Activated B cell treated with CpG ODN at 0.5 μM for 24 hours (primary cell): ENCODE measurements at places on chromosomes 5 and 9. TPM values are rescaled to one million over a fixed set of nuclear protein-coding genes. Genes with fewer than 3 reads are reported as not detected.

- no peak overlapping the region for H3K4me3 ChIP-seq
- H3K36me3 ChIP-seq, result no peaks in the 10 kb centered on the region
- no peak overlapping the region for H3K27ac ChIP-seq
- no peaks in the 10 kb centered on the region for H3K4me1 ChIP-seq
- DNase-seq, result no peak
- H3K27me3 ChIP-seq, result peaks cover 26% of the 10 kb centered on the region
Observed at GRCh38 chr9:131776473-131776872, 36.6 kb upstream of the RAPGEF1 start.

DNA sequence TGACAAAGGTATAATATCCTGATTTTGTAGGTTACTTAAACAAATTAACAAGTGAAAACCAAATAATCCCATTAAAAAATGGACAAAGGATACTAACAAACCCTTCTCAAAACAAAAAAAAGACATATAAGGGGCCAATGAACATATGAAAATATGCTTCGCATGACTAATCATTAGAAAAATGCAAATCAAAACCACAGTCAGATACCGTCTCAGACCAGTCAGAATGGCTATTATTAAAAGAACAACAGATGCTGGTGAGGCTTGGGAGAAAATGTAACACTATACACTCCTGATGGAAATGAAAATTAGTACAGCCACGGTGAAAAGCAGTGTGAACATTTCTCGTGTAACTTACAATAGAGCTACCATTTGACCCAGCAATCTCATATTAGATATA, 1542.2 kb upstream of the CDH9 start:
- H3K27me3 ChIP-seq, result no peaks in the 10 kb centered on the region
- no peak for DNase-seq
- no peak overlapping the region for H3K4me3 ChIP-seq
- no peaks in the 10 kb centered on the region for H3K36me3 ChIP-seq
- H3K4me1 ChIP-seq, result no peaks in the 10 kb centered on the region

DNA sequence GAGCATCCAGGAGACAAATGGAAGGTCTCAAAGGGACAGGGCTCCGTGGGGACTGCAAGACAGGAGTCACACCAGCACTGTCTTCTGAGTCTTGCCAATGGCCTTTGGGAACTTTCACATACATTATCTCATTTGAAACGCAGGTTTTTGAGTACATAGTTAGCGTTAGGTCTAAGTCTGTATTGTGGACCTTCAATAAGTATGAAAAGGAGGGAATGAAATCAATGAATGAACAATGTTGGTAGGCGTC, 442 bp upstream of the DCTN4 start:
- H3K4me3 ChIP-seq, result no peak overlapping the region
- H3K36me3 ChIP-seq, result peaks cover 23% of the 10 kb centered on the region
- H3K4me1 ChIP-seq, result peaks cover 16% of the 10 kb centered on the region
- H3K27ac ChIP-seq, result no peak overlapping the region
- peaks cover 9% of the 10 kb centered on the region for H3K27me3 ChIP-seq

GRCh38 chr9:96318921-96319565, 17.1 kb upstream of the HSD17B3 start:
- no peak overlapping the region for H3K4me3 ChIP-seq
- H3K4me1 ChIP-seq, result no peaks in the 10 kb centered on the region
- no peaks in the 10 kb centered on the region for H3K36me3 ChIP-seq

DNA sequence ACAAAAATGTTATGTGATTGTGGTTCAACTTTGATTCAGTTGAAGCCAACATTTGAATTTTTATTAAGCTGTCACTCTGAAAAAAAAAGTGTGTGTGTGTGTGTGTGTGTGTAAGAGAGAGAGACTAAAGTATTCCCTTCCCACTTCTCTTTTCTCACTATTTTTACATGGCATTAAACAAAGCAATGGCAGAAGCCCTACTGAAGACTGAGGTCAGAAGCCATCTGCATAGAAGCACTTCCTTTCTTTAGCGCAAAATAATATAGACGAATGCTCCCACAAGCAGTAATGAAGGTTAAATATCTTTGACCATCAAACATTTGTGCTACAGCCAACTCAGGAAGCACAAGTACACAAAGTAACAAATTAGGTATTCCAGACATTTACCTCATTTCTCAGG, 540.5 kb downstream of the KCTD16 start:
- no peak for DNase-seq
- H3K27me3 ChIP-seq, result no peaks in the 10 kb centered on the region
- no peaks in the 10 kb centered on the region for H3K36me3 ChIP-seq

DNA sequence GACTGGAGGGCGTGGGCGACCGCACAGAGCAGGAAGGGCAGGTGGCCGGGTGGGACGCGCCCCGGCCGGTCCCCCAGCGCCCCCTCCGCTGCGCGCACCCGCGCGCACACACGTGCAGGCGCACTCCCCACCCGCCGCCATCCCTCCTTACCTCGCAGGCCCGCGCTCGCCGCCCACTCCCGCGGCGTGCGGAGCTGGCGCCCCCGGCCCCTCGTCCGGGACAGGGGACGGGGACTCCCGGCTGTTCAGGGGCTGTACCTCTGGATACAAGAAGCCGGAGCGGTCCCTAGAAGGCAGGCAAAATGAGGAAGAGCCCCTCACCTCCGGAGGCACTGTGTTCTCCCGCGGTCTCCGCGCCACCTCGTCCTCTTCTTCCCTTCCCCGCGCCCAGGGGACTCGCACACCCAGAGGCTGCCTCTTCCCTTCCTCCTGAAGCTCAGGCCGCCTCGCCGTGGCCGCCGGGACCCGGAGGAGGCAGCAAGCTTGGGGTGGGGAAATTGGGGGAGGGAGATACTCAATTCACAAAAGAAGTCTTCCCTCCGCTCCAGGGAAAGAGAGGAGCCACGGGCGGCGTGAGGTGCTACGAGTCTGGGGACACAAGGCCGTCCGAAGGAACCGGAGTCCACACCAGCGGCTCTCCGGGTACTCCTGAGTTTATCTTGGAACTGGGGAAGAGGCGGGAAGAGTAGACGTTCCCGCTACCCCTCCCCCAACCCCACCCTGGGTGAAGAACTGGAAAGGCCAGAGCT, 1.4 kb upstream of the GABRB2 start:
- peaks cover 23% of the 10 kb centered on the region for H3K4me1 ChIP-seq
- DNase-seq, result no peak
- H3K27me3 ChIP-seq, result peaks cover 52% of the 10 kb centered on the region
- H3K36me3 ChIP-seq, result no peaks in the 10 kb centered on the region
- H3K27ac ChIP-seq, result no peak overlapping the region

DNA sequence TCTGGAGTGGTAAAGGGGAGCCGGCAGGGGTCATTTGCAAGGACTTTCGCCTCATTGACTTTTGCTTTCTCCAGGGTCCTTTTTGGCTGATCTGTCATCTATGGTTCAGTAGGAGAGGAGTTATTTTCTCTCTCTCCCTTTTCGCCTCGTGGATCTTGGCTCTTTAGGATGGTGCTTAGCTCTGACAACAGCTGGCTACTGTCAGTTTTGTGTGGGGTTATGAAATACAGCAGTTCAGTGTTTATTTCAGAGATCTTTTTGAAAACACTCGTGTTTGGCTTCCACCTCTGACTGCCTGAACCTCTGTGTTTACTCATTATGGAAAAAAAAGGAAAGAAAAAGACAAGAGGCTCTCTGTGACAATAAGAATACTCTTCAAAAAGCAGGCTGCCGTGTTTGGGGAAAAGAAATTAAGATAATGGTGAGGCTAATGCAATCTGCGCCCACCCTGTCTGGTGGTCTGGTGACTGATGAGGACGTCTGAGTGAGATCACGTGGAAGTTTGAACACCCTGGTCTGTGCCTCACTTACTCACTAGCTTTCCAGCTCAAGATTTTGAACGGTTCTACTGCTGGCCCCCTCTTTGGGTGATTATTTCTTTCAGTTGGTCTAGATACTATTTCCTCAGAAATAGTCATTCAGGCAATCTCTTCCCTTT, 567.7 kb downstream of the CAAP1 start:
- no peaks in the 10 kb centered on the region for H3K4me1 ChIP-seq
- H3K27me3 ChIP-seq, result no peaks in the 10 kb centered on the region
- H3K4me3 ChIP-seq, result no peak overlapping the region

DNA sequence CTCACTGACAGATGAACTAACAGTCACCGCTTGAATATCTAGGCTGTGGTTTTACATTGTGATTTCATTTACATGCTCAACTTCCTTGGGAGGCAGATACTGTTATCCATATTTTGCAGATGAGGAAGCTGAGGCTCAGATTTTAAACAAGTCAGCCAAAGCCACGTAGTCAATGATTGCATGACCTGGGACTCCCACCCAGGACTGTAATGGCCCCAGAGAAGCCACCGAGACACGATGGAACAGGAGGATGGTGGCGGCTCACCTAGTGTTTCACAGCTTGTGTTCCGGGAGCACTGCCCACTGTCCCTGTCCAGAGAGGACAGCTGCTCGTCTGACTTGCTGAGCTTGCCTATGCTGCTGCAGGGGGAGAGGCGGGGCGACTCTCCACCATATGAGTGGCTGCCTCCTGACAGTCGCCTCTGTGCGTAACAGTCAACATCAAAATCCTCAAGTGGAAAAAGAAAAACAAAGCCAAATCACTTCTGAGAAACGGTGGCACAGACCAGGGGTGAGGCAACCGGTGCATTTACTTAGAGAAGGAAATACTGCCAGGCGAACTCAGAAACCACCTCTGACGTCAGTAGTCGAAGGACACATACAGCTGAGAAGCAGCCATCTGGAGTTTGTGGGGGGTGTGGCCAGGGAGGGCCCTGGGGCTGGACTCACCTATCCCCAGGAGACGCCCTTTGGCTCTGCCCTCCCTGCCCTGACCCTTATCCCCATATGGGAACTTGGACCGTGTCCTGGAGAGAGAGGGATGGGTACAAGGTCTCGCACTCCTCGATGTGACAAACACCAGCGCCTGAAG, 82.5 kb downstream of the PRRT1B start:
- peak overlapping the region; percentile 74 for H3K4me3 ChIP-seq
- no peaks in the 10 kb centered on the region for H3K27me3 ChIP-seq
- peaks cover 82% of the 10 kb centered on the region for H3K36me3 ChIP-seq
- H3K27ac ChIP-seq, result peak overlapping the region; percentile 93
- peaks cover 71% of the 10 kb centered on the region for H3K4me1 ChIP-seq
- DNase-seq, result peak; percentile 55

GRCh38 chr5:6920628-6921256, 207.5 kb downstream of the TENT4A start:
- no peak overlapping the region for H3K27ac ChIP-seq
- no peaks in the 10 kb centered on the region for H3K4me1 ChIP-seq
- DNase-seq, result no peak
- H3K36me3 ChIP-seq, result no peaks in the 10 kb centered on the region
- H3K4me3 ChIP-seq, result no peak overlapping the region

DNA sequence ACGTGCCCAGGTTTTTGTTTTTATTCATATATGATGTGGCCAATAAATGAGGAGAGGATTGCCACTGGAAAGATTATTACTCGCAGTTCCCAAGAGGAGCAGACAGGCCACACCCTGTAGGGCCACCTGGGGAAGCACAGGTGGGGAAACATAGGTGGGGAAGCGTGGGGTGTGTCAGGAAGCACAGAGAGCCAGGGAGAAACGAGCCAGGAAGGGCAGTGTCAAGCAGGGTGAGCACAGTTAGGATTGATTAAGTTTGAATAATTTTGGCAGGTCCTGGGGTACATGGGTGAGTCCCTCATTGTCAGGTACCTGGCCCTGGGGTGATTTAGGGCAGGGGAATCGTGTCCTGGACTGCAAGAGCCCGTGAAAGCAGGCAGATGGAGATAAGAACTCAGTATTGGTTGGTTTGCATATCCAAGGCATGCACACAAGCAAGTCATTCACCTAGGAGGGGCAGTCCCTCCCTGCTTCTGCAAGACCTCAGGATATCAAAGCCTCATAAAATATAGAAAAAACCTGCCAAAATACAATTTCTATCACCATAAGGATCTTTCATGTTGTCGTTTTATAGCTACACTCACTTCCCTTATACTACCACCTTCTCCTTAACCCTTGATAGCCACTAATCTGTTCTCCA, 22.4 kb downstream of the MVB12B start:
- no peak for DNase-seq
- H3K27me3 ChIP-seq, result peaks cover 19% of the 10 kb centered on the region
- H3K4me3 ChIP-seq, result no peak overlapping the region
- peaks cover 2% of the 10 kb centered on the region for H3K36me3 ChIP-seq

GRCh38 chr9:79470954-79471353, 100.8 kb upstream of the TLE4 start:
- no peaks in the 10 kb centered on the region for H3K36me3 ChIP-seq
- H3K4me1 ChIP-seq, result no peaks in the 10 kb centered on the region
- no peak overlapping the region for H3K27ac ChIP-seq
- H3K4me3 ChIP-seq, result no peak overlapping the region
- no peak for DNase-seq

GRCh38 chr9:90307891-90308290, 334.7 kb downstream of the DIRAS2 start:
- no peaks in the 10 kb centered on the region for H3K36me3 ChIP-seq
- H3K27ac ChIP-seq, result no peak overlapping the region
- H3K27me3 ChIP-seq, result peaks cover 10% of the 10 kb centered on the region
- no peak overlapping the region for H3K4me3 ChIP-seq
- H3K4me1 ChIP-seq, result no peaks in the 10 kb centered on the region

- peaks cover 62% of the 10 kb centered on the region for H3K4me1 ChIP-seq
- H3K27ac ChIP-seq, result no peak within 1 kb of the TSS
- no peak for DNase-seq
- no peaks in the 10 kb centered on the region for H3K36me3 ChIP-seq
- H3K27me3 ChIP-seq, result peaks cover 58% of the 10 kb centered on the region
- H3K4me3 ChIP-seq, result peak within 1 kb of the TSS; percentile 80
Observed at GRCh38 chr9:93955111-93955980, at the start of gene BARX1. Gene BARX1, minus strand, starts transcription at chr9:93955355. Its CDS starts 209 bp downstream, at chr9:93955146.

DNA sequence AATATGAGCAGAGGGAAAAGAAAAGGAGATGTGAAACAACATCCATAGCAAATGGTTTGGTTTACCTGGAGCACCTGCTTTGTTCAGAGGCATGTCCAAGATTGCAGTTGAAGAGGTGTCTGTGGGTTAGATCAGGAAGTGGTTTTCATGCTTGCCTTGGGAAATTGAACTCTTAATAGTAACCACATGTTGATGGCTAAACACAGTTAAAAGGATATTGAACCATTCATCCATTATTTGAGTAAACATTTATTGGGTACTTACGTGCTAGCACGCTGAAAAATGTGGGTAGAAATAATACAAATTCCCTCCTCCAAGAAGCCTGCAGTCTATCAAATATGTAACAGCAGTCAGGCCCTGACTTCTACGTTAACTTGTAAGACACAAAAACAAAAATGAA, 235.7 kb upstream of the TNC start:
- no peak for DNase-seq
- H3K27ac ChIP-seq, result no peak overlapping the region
- H3K4me3 ChIP-seq, result no peak overlapping the region
- H3K4me1 ChIP-seq, result no peaks in the 10 kb centered on the region

DNA sequence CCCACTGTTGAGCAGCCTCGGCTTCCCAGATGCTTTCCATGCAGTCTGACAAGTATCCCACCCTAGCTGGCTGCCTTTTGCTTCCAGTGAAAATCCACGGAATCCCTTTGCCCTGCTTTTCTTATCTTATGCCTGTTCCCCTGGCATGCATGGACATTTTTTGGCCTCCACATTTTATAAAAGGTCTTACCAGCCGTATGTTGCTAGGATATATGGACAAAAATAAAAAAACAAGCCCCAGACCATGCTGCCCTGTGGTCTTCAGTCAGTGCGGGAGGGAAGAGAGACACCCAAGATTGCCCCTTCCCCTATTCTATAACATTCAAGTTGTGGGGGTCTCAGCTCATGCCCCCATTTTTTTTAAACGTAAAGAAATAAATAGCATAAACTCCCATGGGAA, 129.6 kb downstream of the COL23A1 start:
- H3K4me1 ChIP-seq, result no peaks in the 10 kb centered on the region
- H3K4me3 ChIP-seq, result no peak overlapping the region
- no peak for DNase-seq

ANXA2R gene
- total RNA-seq, result 6.7 and 7.9 TPM in 2 replicates

MTMR12 gene
- total RNA-seq, result 26.8 and 36.3 TPM in 2 replicates

NIPAL4 gene
- total RNA-seq, result 2.7 and 2.8 TPM in 2 replicates

SPAG8 gene
- 1.8 and 4.0 TPM in 2 replicates for total RNA-seq

TAF11L5 gene
- total RNA-seq, result not detected in 2 replicates

RUSC2 gene
- total RNA-seq, result 0.24 and 0.29 TPM in 2 replicates

B4GALT1 gene
- 111 and 118 TPM in 2 replicates for total RNA-seq

SPINK6 gene
- total RNA-seq, result not detected in 2 replicates

FCN2 gene
- not detected in 2 replicates for total RNA-seq

SAXO1 gene
- total RNA-seq, result 0.02 TPM in 1 of 2 replicates, not detected in the other

OCLN gene
- total RNA-seq, result 1.9 and 2.2 TPM in 2 replicates

CCDC152 gene
- total RNA-seq, result 6.4 and 6.9 TPM in 2 replicates
